ENCODE measurements at places on chromosomes 1 and 21.

GRCh38 chr1:89528382-89528780, 3.8 kb downstream of the LRRC8B start:
- no peak for DNase-seq

- no peak for DNase-seq
Measured at GRCh38 chr1:65509912-65510680, 89.6 kb downstream of the LEPR start.

DNA sequence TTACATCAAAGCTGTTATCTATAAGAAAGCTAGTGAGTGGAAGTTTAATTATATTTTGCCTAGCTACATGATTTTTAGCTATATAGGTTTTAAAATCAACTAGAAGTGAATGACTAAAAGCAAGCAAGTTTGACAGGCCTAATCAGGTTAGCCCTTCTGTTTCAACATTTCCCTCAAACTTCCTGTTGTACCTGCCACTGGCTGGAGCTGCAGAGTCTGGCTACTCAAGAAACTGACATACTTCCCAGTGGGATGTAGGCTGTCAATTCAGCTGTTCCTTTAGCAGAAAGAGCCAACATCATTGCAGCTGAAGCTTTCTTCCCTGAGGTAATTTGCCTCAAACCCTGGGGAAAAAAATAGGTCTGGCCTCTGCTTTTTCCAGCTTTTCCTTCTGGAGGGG, 87.1 kb upstream of the TNR start:
- DNase-seq, result no peak

DNA sequence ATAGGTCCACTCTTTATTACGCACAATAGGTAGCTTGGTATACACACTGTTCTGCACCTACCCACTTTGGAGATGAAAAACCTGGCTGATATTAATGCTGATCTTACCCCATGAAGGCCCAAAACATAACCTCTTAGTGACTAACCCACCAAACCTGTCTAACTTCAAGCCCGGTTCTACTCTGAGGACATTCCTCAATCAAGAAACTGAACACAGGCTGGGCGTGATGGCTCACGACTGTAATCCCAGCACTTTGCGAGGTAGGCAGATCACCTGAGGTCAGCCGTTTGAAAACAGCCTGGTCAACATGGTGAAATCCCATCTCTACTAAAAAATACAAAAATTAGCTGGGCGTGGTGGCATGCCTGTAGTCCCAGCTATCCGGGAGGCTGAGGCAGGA, 50.5 kb downstream of the EYA3 start:
- DNase-seq, result no peak

DNA sequence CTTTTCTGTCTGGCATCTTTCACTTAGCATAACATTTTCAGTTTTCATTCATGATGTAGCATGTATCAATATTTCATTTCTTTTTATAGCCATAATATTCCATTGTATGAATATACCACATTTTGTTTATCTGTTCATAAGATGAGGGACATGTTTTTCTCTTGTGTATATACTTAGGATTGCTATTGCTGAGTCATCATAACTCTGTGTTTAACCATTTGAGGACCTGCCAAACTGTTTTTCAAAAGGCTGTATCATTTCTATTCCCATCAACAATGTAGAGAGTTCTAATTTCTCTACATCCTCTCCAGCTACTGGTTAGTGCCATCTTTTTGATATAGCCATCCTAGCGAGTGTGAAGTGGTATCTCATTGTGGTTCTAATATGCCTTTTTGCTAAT, 26.2 kb downstream of the MPZL1 start:
- no peak for DNase-seq

DNA sequence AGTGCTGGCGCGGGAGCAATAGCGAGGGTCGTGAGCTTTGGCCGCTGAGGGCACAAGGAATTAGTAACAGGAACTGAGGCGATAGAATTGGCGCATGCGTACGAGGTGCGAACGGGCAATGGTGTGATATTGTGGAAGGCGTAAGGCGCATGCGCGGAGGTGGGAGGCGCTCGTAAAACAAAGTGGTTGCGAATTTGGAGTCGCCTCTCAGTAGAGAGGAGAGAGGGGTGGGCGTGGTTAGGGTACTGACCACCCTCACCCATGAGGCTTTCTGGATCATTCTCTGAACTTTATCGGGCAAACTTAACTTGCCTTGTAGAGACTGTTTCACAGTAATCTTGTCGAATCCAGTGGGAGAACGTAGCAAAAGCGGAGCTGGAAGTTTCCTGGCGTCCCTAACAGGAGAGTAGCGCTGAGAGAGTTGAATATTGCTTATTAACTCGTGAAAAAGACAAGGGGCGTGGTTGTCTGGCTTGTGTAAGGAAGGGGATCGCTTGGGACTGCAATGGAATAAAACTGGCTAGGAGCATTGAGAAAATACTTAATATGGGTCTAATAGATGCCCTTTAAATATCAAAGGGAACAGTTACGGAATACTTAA, 427 bp downstream of the CKS1B start:
- peak; percentile 96 for DNase-seq

- DNase-seq, result no peak
Measured at GRCh38 chr1:3279182-3279470, 175.3 kb upstream of the ARHGEF16 start.

GRCh38 chr1:87717157-87717670, 388.5 kb downstream of the LMO4 start:
- no peak for DNase-seq

DNA sequence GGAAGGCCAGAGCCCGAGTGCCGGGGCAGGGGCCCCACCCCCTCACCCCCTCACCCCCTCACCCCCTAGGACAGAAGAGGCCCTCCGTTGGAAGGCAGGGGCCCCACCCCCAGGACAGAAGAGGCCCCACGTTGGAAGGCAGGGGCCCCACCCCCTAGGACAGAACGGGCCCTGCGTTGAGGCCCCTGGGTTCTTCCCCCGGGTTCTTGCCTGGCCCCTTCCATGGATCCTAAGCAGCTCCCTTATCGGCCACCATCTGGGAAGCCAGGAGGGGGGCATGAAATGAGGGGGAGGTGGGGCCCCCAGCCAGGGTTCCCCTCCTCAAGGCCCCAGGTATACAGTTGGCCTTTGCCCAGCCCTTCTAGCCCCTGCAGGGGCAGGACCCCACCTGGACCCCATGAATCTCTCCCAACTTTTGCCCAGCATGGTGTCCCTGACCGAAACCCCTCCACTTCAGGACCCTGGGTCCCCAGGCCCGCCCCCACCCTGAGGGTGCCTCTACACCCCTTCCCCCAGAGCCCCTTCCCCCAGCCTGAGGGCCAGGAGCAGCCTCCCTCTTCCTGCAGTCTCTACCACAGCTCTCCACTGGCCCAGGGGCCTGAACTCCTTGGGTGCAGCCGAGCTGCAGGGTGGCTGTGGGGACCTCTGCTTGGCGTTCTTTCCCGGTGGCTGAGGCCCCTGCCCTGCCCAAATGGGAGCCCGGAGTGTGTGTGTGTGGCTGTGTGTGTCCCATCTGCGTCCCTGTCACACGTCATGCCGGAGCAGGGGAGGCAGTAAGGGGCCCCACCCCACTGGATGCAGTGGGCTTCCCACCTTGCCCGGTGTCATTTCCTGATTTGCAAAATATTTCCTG, 4.3 kb upstream of the VWA1 start:
- no peak for DNase-seq

GRCh38 chr1:47223921-47224675, 7.9 kb downstream of the TAL1 start:
- no peak for DNase-seq
